ENCODE measurements at places on chromosomes 7 and 10. TPM values are rescaled to one million over a fixed set of nuclear protein-coding genes. Genes with fewer than 3 reads are reported as not detected.

STEAP4 gene
- total RNA-seq, result 43.8 TPM

ANKRD61 gene
- not detected for total RNA-seq

ZNF37A gene
- total RNA-seq, result 5.2 TPM

CUZD1 gene
- total RNA-seq, result 0.14 TPM

NOS3 gene
- 5.4 TPM for total RNA-seq

DNA sequence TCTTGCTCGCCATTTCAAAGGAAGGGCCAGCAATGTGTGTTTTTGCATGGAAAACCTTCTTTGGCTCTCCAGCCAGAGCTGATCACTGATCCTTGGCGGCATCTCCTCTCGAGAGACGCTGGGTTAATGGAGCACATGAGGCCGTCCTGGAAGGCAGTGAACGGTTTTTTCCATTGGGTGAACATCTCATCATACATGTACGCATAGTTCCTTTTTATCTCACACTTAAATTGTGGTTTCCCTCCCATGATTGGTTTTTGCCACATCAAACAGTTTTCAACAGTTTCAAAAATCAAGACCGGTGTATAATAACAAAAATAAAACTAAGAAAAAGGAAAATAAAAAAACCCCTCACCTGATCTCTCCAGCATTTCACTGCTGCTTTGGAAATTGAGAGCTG, 276.4 kb downstream of the TCF7L2 start:
- no peak for DNase-seq

DNA sequence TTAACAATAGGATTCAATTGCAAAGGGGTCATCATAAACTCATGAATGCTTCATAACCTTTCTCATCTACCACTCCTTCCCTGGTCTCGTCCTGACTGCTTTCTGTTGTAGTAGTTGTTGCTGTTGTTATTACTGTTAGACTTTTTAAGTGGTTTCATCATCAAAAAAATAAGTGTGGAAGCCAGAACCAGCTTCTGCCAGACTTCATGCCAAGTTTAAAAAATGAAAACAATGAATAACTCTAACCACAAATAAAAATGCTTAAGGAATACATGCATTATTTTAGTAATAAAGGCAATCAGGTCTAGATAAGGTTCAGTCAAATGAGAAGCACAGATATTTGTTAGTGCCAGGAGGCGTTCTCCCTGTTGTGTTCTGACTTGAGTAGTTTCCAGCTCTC, 85.4 kb downstream of the PCLO start:
- no peak for DNase-seq

DNA sequence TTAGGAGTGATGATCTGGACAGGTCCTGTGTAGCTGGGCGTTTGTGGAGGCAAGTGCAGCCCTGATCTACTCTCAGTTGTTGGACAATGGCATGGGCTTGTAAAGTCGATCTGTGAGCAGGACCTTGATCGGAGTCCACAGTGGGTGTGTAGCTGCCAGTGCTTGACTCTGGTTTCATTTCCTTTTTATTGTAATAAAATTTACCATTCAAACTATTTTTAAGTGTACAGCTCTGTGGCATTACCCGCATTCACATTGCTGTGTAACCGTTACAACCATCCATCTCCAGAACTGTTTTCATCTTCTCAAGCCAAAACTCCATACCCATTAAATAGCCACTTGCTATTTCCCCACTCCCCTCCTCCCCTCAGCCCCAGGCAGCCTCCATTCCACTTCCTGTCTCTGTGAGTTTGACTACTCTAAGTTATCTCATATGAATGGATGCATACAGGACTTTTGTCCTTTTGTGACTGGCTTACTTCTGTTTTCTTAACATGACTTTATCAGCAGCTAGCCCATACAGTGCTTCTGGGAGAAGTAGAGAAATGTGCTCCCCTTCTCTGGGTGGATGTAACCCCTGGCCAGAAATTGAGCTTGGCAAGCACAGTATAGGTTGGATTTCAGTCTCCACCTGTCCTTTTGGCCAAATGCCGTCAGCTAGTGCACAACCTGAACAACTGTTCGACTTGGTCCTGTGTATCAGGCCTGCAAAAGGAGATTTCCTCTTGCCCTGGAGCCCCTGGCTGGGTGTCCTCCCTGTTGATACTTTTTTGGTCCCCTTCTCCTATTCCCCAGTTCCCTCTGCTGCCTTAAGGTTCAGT, 180.0 kb downstream of the LRMDA start:
- no peak for DNase-seq

- no peak for DNase-seq
These were observed 111.3 kb upstream of the RPA3 start for GRCh38 chr7:7829667-7830066.

GRCh38 chr10:43226441-43226840, 40.4 kb downstream of the RASGEF1A start:
- no peak for DNase-seq

DNA sequence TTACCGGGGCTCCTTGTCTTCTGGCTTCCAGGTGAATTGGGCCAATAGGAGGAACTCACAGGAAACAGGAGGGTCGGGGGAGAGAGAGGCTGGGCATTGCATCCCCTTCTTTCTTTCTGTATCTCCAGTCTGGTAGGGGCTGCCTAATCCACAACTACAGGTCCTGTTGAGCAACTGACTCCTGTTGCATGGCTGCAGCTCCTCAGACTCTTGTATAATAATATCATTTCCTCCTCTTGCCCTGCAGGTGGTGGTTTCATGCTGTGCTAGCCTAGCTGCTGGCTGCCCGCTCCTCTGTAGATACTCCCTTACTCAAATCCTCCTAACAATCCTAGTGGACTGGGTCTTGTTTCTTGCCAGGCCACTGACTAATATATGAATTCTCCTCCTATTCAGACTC, 276.5 kb upstream of the SMIM30 start:
- no peak for DNase-seq

DNA sequence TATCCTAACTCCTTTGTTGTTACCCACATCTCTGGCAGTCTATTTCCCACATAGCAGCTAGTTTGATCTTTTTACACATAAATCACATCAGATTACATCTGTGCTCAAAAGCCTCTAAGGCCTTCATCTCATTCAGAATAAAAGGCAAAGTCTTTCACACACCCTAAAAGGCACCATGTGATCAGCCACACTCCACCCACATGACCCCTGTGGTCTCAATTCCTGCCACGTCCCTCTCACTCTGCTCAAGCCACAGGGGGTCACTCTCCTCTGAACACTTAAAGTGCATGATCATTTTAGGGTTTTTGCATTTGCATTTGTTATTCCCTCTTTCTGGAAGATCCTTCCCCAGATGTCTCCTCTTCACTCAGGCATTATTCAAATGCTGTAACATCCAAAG, 30.8 kb downstream of the ELAPOR2 start:
- no peak for DNase-seq

DNA sequence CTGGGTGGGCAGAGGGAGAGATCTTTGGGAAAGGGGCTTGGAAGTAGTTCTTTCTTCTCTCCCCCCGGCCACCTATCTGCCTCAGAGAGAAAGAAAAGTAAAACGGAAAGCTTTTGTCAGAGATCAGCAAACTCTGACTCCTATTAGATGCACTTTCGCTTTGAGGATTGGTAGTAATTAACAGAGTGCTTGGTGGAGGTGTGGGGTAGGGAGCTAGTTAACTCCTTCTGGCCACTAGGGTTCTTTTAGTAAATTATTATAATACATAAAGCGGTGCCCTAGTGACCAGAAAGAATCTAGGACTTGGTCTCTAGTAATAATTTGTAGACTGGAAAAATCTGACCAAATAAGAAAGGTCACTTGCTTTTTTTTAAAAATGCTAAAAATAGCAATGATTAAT, 54.6 kb downstream of the CPVL start:
- no peak for DNase-seq

- no peak for DNase-seq
These were observed 87.3 kb upstream of the TES start for GRCh38 chr7:116122972-116123595.

Data from liver (tissue), 10 donors.